Mesothelial cell of epicardium (in vitro differentiated cells): ENCODE measurements at places on chromosomes 7 and 10. TPM values are rescaled to one million over a fixed set of nuclear protein-coding genes. Genes with fewer than 3 reads are reported as not detected.

Gene PVRIG
- total RNA-seq = not detected in 3 replicates

Gene CALHM1
- total RNA-seq = not detected in 3 replicates

DNA sequence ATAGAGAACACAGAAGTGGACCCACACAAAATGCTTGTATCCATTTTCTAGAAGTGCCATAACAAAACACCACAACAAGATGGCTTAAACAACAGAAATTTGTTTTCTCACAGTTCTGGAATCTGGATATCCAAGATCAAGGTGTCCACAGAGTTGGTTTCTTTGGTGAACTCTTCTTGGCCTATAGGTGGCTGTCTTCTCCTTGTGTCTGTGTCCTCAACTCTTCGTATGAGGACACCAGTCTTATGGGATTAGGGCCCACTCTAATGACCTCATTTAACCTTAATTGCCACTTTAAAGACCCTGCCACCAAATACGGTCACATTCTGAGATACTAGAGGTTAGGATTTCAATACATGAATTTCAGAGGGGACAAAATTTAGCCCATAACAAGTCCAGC is 30.8 kb upstream of the C10orf71 start:
- no peaks in the 10 kb centered on the region for H3K36me3 ChIP-seq
- H3K4me1 ChIP-seq = no peaks in the 10 kb centered on the region
- peaks cover 12% of the 10 kb centered on the region for H3K27me3 ChIP-seq

- H3K27ac ChIP-seq = no peak overlapping the region
- peaks cover 4% of the 10 kb centered on the region for H3K4me1 ChIP-seq
- no peaks in the 10 kb centered on the region for H3K27me3 ChIP-seq
- DNase-seq = no peak
These were observed 145.4 kb upstream of the ASAH2 start for GRCh38 chr10:50396491-50397311.

DNA sequence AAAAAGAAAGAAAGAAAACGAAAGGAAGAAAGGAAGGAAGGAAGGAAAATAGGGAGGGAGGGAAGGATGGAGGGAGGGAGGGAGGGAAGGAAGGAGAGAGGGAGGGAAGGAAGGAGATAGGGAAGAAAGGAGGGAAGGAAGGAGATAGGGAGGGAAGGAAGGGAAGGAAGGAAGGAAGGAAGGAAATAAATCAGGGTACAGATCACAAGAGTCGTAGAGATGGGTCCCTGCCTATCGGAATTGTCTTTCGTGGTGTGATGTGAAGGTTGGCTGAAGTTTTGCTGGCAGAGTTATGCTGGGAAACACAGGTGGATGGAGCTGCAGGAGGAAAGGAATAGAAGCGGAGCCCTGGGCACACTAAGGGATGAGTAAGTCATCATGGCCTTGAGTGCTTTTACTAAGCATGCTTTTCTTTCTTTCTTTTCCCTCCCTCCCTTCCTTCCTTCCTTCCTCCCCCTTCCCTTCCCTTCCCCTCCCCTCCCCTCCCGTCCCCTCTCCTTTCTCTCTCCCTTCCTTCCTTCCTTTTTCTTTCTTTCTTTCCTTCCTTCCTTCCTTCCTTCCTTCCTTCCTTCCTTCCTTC is 11.9 kb upstream of the TPST1 start:
- H3K27me3 ChIP-seq = peaks cover 4% of the 10 kb centered on the region
- H3K4me1 ChIP-seq = no peaks in the 10 kb centered on the region
- H3K27ac ChIP-seq = no peak overlapping the region
- no peak for DNase-seq
- H3K4me3 ChIP-seq = no peak overlapping the region
